Breast epithelium (tissue), 4 donors: ENCODE measurements at places on chromosomes 2 and 18.

DNA sequence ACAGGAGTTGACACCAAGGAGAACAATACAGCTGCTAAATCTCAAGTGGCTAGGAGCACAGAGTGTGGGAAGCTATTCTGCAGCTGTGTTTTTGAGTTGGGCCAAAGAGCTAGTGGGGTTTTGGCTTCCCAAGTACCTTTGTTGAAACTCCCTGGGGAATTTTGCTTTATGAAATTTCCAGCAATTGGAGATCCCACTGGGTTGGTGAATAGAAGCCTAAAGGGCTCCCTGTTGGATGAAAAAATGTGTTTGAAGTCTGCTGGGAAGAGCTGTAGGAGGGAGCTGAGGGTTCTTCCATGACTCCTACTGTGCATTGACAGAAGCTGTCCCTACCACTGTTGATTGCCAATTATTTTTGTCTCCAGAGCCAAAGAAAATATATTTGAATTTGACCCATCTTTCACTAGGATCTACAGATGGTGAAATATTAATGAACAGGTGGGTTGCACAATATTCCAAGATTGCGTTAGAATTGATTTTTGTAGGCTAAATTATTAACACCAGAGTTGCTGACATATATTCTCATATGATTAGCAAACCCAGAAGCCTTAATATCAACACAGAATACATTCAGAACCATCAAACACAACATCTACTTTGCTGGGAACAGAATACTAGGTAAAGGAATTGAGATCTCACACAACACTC lies 95.4 kb upstream of the CYP1B1 start:
- no peak for DNase-seq

DNA sequence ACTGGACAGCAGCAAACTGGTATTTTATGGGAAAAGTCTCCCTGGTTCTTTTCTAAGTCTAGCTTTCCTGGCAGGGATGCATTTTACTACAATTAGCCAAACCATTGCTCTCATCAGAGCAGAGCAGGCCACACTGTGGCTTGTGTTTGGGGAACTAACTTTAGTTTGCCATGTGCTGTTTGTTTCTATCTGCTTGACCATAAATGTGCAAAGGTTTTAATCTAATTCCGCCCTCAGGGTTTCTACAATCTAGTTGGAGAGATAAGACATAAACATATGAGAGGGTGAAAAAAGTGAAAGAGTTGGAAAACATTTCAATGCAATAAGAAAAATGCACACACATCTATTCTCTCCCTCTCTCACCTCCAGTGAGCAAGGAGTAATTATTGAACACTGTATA lies 86.9 kb upstream of the MAPK4 start:
- no peak for DNase-seq

DNA sequence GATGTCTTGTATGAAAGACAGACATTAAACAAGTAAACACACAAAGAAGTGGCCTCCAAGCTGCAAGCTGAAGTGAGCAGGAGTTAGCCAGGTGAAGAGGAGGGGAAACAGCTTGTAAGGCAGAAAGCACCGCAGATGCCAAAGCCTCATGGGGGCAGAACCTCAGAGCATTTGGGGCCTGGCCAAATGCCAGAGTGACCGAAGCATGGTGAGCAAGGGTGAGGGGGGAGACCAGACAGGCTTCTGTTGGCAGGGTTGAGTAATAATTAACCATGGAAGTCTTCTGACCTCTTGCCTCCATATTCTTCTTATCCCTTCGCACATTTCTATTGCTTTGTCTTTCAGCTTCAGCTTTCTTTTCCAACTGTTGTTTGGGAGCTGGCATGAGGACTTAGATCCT lies 5.6 kb downstream of the QPCT start:
- no peak for DNase-seq

GRCh38 chr18:45100321-45101105 lies 419.8 kb downstream of the SETBP1 start:
- DNase-seq: no peak

DNA sequence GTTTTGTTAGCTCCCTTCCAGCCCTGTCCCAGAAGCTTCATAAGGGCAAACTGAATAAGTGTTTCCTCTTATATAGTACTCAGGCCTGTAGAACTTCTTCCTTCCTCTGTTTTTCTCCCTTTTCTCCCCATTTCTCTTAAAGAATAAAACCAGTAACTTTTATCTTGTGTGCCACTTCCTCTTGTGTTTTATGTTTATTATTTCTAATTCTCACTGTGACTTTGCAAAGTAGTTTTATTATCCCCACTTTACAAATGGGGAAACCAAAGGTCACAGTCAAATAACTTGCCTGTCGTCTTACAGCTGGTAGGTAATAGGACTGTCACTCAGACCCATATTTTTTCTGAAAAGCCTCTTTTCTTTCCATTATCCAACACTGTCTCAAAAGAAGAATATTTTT lies 42.4 kb downstream of the RBBP8 start:
- DNase-seq: no peak

GRCh38 chr2:219997341-219997851 lies 370.0 kb downstream of the SLC4A3 start:
- DNase-seq: peak; percentile 52

DNA sequence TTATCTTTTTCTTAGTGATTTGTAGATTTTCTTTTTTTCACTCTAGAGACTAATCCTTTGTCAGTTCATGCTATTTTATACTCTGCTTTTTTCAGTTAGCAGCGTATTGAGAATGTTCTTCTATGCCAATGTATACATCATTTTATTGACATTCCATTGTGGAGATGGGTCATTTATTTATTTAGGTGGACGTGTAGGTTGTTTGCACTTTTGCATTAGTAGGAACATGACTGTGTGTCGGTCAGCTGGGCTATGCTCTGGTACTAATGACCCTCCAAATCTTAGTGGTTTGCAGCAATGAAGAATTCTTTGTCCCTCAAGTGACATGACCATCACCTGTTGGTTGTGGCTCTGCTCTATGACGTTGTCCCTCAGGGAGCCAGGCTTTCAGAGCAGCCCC lies 33.6 kb downstream of the HPCAL1 start:
- DNase-seq: no peak

GRCh38 chr2:167944825-167945659 lies 302.4 kb downstream of the STK39 start:
- DNase-seq: no peak

- DNase-seq: no peak
Observed at GRCh38 chr2:160538115-160538514, 44.5 kb upstream of the RBMS1 start.

DNA sequence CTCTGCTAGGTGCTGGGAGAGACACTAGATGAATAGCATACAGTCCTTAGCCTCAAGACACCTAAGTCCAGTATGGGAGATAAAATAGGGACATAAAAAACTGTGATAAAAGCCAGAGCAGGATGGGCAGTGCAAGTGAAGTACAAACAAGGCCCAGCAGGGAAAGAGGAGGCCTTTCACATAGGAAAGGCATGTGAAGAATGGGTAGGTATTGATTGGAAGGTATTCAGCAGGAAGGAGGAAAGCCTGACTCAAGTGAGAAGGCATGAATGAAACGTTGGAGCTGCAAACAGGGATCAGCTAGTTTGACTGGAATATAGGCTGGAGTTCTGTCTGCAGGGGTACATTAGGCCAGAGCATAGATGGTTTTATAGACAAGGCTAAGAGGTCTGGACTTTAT lies 11.0 kb upstream of the CXCR4 start:
- no peak for DNase-seq

DNA sequence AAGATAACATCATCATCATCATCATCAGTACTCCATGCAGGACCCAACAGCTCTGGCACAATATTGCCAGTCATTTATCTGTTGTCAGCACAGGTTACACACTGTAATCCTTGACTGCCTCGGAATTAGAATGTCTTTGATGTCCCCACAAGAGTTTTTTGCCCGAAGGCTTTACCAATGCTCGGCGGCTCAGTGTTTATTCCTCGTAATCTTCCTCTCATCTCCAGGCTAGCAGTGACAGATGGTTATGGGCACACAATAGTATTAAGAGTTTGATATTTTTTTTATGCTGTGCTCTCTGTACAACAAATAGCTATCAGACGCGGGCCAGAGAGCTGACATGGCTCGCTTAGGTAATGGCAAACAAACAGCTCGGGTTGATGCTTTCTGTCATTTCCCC lies 515.2 kb downstream of the ZEB2 start:
- no peak for DNase-seq

- no peak for DNase-seq
Observed at GRCh38 chr2:120853306-120854013, 117.8 kb downstream of the GLI2 start.

DNA sequence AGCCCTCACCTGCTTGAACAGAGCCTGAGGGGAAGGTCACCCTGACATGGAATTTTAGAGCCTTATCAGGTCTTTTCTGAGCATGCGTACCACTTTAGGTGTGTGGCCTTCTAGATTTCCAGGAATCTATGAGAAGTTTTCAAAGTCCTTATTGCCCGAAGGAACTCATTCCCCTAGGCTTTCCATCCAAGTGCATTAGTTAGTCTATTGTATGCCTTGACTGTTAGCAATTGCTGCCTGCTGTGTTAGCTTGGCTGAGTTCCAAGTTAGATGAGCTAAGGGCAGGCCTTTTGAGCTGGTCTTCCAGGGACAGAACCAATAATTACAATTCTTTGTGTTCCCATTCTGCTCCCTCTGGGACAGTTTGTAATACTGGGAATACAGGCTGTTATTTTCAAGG lies 30.8 kb upstream of the PUM2 start:
- no peak for DNase-seq

GRCh38 chr2:23756593-23757292 lies 170.2 kb downstream of the ATAD2B start:
- DNase-seq: no peak

GRCh38 chr2:178874529-178875240 lies 67.5 kb upstream of the TTN start:
- no peak for DNase-seq

DNA sequence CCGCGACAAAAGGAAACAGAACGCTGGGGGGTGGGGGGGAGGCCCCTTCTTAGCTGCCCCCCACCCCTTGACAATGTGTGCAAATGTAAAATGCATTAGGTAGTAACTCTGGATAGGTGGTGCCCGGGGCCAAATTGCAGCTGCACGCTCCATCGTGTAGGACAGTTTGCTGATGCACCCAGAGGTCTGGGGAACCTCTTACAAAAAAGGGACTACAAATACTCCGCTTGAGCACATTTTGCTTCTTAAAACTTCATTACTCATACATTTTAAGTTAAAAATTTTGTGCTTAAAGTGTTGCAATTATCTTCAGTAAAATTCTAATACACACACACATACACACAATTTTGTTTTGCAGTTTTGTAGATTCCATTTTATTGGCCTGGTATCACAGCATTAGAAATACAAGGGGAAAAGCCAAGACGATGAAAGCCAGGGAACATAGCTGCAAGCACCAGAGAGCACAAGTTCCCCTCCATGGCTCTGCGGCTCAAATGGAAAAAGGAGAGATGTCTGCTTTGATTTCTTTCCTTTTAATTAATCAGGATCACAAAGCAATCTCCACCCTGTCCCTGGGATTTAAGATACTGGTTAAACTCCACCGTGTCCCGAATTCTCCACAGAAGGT lies 582.1 kb downstream of the ZEB2 start:
- no peak for DNase-seq

- no peak for DNase-seq
Observed at GRCh38 chr18:61528961-61529360, 195.7 kb downstream of the CDH20 start.

DNA sequence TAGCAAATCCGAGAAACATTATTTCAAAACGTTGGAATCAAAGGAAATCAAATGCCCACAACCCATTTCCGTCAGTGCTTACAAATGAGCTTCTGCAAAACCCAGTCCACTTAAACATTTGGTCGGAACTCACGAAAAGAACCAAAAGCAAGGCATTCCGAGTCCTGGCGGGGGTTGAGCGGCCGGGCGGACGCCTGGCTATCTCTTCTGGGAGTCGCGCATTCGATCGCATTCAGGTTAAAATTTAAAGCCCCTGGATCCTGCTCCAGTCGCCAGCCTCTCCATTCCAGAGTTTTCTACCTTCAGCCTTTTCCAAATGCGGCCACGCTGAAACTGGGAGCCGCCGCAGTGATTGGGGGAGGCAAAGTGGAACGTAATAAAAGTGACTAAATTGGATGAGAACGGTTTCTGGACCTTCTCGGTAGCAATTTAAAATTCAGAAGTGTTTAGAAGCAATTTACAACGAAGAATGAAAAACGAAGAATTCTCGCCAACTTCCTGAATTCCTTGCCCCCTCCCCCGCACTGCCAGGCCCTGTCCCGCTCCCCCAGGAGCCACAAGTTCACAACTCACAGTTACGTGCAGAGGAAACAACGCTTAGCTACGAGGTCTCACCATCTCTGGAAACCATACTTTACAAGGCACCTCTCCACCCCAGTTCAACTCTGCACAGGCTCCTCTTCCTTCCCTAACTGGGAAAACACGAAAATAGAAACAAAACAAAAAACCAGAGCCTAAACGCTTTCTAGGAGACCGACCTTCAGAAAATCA lies 1.7 kb upstream of the GATA6 start:
- no peak for DNase-seq

DNA sequence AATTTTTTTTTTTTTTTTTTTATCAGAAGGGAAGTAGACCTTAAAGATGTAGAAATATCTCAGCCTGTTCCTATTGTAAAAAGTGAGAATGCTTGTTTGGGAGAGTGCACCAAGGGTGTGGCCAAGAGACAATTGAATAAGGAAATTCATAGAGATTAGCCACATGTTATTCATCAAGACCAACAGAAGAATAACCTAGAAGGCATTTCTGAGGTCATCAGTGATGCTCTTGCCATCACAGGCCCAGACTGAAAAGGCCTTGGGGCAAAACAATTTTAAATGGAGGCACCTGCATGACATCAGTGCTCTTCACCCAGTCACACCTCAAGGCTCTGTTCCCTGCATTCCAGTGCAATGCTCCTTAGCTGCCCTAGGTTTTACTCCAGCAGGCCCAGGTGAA lies 2043.3 kb upstream of the PIK3C3 start:
- no peak for DNase-seq

GRCh38 chr2:203949228-203949627 lies 12.7 kb downstream of the ICOS start:
- no peak for DNase-seq

- no peak for DNase-seq
Observed at GRCh38 chr2:236984046-236984445, 101.6 kb upstream of the COPS8 start.

GRCh38 chr2:72934683-72935610 lies 17.6 kb downstream of the EMX1 start:
- DNase-seq: no peak

DNA sequence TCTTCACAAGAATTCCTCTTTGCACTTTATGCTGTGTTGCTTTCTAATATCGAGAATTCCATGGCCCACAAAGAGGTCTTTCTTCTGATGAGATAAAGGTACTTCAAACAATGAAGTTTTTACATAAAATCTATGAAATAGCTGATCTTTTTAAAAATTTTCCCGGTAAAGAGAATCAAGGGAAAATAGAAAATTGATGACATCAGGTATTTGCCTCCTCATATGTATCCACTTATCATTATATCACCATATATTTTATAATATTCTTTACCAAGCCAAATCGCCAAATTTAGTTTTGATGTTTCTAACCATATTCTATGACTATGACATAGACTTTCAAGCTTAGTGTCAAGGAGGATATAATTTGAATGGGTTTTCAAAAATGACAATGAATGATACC lies 139.8 kb downstream of the CHST9 start:
- DNase-seq: no peak

- DNase-seq: no peak
Observed at GRCh38 chr2:64492272-64492671, 31.9 kb upstream of the AFTPH start.
